Vagina (tissue), 2 donors: ENCODE measurements at places on chromosomes 5 and 9. TPM values are rescaled to one million over a fixed set of nuclear protein-coding genes. Genes with fewer than 3 reads are reported as not detected.

Gene TMEM215
- total RNA-seq = not detected

Gene DMRT3
- total RNA-seq = not detected

Gene CNTFR
- 8.3 TPM for total RNA-seq

Gene SLC34A3
- not detected for total RNA-seq

Gene PRSS3
- 7.6 TPM for total RNA-seq

Gene PCDHA5
- total RNA-seq = 0.25 TPM

Gene RASGRF2
- total RNA-seq = 8.8 TPM

Gene MLLT3
- total RNA-seq = 8.8 TPM

Gene CNTNAP3B
- 34.1 TPM for total RNA-seq

Gene SPINK1
- total RNA-seq = not detected

Gene CATSPER3
- total RNA-seq = not detected

Gene PCDH12
- 3.2 TPM for total RNA-seq

DNA sequence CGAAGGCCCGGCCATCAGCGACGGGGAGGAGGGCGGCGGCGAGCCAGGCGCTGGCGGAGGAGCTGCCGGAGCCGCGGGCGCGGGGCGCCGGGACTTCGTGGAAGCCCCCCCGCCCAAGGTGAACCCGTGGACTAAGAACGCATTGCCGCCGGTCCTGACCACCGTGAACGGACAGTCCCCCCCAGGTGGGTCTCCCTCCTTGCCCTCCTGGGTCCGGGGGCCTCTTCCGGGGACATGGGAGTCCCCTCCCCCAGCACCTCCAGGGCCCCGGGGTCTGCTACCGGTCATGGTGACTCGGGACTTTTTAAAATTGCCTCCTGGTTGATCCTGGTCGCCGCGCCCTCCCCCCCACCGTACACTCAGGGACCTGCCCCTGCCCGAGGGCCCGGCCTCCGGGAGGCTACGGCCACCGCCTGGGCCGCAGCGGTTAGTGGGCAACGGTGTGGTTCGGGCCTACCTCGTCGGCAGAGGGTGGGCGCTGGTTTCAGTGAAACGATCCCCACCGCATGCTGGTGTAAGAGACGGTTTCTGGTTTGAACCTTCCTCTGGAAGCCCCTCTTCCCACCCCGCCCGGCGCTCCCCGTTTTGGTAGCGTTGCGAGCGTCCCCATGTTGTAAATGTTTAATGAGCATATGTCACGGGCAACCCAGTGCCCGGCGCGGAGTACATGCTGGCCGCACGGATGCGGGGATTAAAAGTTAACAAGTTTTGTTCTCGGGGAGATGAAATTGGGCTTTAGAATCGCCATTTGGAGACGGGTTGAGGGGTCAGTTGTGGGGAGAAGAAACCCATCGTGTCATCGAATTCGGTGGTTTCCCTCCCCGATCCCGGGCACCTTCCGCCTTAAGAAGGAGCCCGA is 1.1 kb downstream of the LARP1 start:
- DNase-seq = no peak

DNA sequence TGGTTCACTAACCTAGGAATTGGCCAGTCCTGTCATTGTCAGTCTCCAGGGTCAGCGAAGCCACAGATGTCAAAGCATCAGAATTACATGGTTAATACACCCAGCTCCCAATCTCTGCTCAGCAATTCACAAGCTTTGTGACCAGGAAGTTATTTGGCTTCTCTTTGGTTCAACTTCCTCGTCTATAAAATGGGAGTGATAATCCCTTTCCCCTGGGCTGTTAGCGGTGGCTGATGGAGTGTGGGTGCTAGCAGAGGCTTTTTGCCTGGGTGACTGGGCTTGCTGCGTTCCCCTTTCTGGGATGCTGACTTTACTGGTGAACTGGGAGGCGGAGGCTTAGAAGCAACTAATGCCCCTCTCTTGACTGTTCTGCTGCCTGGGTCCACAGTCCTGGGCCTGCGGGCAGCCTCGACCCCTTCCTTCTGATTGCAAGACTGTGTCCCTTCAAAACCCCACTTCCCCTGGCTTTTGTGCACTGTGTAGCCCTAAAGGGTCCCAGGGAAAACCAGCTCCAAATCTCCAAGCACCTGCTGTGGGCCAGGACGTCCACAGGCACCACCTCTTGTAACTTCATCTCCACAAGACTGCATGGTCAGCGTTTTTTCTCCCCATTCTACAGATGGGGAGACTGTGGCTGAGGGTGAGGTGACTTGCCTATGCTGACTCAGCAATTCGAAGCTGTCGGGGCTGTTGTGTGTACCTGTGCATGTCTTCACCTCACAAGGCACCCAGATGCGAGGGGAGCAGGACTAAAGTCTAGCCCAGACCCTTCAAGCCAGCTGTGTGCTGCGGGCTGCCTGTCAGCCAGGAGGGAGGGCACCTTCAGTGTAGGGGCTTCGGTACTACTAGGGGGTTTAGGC is 45.2 kb upstream of the NEURL1B start:
- DNase-seq = no peak

- DNase-seq = no peak
These were observed 40.9 kb downstream of the C5orf15 start for GRCh38 chr5:133927300-133928180.

DNA sequence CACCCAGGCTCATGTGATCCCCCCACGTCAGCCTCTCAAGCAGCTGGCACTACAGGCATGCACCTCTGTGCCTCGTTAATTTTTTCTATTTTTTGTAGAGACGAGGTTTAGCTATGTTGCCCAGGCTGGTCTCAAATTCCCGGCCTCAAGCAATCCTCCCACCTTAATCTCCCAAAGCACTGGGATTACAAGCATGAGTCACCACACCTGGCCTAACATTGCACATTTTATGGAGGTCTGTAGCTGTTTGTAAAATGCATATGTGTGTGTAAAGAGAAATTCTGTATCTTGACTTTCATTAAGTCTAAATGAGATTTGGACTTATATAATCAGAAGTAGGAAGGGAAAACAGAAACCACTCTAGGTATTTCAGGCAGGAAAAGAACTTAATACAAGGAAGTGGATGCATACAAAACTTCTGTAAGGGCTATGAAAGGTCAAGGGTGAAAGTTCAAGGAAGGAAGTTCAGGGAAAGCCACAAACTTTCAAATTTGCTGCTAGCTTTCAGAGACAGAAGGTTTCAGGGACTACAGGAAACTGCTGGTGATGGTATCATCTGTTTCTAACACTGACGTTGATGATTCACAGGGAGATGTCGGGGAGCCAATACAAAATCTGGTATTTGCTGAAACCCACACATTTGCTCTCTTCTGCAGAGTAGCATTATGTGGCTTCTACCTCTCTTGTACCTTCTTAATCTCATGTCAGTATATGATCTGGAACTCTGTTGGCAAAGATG is 209.4 kb downstream of the PIK3R1 start:
- no peak for DNase-seq

GRCh38 chr5:146284016-146284415 is 54.6 kb upstream of the POU4F3 start:
- DNase-seq = no peak

DNA sequence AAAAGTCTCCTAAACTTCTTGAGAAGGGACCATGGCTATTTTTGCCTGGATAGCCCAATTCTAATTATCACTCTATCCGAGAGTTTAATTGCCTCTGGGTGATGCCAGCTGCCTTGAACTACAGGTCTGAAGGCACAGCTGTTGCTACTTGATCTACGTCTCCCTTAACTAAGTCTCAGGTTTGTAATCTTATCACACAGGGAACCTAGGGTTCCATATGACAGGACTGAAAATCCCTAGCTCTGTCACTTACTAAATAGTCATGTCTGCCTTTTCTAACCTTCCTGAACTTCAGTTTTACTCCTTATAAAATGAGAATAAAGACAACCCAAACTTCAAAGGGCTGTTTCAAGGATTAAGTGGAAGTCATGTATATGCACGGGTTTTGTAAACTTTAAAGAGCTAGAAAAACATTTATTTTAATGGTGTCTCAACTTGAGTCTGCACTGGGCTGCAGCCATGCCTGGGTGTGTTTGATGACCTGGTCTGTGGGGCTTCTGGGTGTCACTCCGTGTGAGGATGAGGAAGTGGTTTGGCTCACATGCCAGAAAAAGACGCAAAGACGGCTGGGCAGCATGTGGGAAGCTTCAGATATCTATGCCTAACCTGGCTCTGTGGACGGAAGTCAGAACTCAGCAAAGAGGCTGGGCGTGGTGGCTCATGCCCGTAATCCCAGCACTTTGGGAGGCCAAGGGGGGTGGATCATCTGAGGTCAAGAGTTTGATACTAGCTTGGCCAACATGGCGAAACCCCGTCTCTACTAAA is 129.3 kb upstream of the SLC44A1 start:
- no peak for DNase-seq

GRCh38 chr5:18970000-18970399 is 1018.0 kb downstream of the CDH18 start:
- no peak for DNase-seq

DNA sequence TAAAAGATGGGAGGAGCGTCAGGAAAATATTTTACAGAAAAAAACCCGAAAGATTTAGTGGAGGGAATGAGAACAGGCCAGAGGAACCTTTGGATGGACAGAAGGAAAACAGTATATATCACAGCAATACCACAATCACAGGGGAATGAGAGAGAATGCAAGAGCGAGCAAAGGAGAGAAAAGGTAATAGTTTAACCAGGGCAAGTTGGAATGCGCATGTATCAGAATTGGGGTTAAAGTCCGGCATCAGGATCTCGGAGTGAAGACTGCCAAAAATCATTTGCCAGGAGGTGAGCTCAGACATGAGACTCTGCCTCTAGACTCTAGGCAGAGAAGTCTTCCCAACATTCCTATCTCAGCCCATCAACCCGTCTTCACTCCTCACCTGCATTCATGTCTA is 36.8 kb downstream of the PCDHGC5 start:
- no peak for DNase-seq

- DNase-seq = no peak
These were observed 536.5 kb upstream of the BRINP1 start for GRCh38 chr9:119905724-119906123.

GRCh38 chr9:111582888-111583287 is 16.6 kb downstream of the PTGR1 start:
- DNase-seq = no peak

DNA sequence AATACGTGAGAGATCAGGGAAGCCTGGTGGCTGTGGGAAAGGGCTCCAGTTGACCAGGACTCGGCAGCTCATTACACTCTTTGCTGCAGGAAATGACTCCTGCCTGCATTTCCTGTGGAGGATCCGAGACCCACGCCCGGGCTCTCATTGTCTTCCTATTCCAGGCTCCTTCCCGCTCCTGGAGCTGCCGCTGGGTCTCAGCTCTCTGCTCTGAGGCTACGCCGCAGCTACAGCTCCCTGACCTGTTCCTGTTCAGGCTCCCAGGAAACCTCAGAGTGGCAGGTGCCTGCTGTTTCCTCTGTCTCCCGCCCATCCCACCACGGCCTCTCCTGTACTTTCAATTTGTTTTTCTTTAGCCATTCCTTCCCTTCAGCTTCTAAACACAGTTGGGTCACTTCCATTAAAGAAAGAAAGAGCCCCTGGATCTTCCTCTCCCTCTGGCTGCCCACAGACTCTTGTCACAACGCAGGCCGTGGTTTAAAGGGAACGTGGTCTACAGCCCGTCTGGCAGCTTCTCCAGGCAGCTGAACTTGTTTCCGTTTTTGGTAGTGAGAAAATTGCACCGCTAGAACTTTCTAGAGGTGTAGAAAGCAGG is 71.5 kb downstream of the IL6ST start:
- DNase-seq = no peak

GRCh38 chr5:136046246-136046645 is 17.5 kb downstream of the TGFBI start:
- no peak for DNase-seq

GRCh38 chr5:141392429-141393198 is at the start of gene PCDHGA8:
Gene PCDHGA8 (plus strand): TSS chr5:141392633. CDS start chr5:141392814, 181 bp downstream.
- DNase-seq = no peak

DNA sequence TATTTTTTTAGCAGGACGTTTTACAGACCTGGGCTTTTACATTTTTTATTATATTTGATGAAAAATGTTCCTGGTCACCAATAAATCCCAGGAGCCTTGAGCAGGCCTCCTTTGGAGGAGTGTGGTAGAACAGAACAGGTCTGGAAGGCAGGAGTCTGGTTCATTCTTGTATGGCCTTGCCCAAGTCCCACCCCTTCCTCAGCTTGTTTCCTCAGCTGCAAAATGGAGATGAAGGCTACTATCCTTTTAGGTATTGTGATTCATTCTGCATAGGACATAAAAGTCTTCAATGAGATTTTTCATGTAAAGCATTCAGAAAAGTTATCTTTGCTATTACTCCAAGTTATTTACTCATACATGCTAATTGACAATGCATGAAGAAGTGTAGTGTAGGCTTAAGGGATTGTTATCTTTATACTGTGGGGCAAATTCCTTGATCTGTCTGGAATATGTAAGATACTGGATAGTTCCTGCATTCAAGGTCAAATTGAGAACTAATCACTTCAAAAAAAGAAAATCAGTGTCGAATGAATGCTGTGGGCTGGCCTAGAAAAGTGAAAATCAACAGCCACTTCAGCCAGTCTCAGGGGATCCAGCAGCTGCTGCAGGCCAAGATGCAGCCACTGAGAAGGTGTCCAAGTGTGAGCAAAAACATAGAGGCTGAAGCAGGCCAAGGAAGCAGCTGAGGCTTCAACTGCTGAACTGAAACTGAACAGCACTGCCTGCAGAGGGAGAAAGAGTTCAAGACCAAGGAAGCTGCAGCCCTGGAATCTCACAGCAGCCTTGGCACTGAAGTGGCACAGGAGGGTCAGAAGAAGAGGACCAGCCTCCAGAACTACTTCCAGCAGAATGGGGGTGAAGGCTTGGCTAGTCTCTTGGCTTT is 15.5 kb upstream of the SLC36A3 start:
- no peak for DNase-seq

GRCh38 chr5:179607160-179607931 is 16.1 kb downstream of the HNRNPH1 start:
- DNase-seq = no peak

DNA sequence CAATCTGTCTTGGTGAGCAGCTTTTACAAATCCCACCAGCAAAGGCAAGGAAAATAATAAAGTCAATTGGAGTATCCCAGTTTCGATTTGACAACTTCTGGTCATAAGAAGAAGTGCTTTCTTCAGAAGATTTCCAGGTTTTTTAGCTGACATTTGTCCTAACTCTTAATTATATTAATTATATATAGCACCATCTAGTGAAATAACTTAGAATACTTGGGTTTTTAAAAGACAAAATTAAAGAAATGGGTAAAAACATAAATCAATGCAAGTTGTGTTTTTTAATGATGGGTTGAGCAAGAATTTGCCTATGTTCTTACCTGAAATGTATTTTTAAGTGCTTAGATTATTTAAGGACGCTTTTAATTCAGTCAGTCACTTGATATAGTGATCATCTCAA is 421.8 kb downstream of the ACTL7B start:
- no peak for DNase-seq

DNA sequence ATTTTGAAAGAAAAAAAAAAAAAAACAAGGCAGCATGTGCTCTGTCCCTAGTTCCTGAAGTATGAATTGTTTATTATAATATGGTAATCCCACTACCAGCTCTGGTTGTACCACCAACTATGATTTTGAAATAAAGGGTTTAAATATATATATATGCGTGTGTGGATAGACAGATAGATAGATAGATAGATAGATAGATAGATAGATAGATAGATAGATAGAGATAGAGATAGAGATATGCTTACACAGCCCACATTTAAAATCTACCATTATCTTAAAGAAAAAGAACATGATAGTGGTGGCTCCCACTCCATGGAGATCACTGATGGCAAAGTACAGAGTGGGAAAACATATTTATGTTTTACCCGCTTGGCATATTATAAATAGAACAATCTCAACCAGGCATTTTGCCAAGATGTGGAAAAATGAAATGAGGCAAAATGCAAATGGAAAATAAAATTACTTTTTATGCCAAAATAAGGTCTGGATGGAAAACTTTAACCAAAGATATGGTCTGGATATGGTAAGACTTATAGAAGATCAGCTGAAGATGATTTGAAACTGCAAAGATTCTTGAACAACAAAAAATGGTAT is 170.0 kb downstream of the ARL15 start:
- no peak for DNase-seq

- no peak for DNase-seq
These were observed 32.1 kb downstream of the LCP2 start for GRCh38 chr5:170265522-170265921.
